Melanocyte of skin (primary cell): ENCODE measurements at places on chromosomes 12 and 14. TPM values are rescaled to one million over a fixed set of nuclear protein-coding genes. Genes with fewer than 3 reads are reported as not detected.

Gene MYH6
- not detected in 2 replicates for total RNA-seq

Gene FAM181A
- not detected in 2 replicates for total RNA-seq

Gene RPL10L
- not detected in 2 replicates for total RNA-seq

Gene SFSWAP
- 26.3 and 29.3 TPM in 2 replicates for total RNA-seq

Gene DCN
- 0.69 and 14.9 TPM in 2 replicates for total RNA-seq

Gene EIF4B
- 469 and 982 TPM in 2 replicates for total RNA-seq

Gene SERPINA3
- total RNA-seq: 0.73 and 1.7 TPM in 2 replicates

Gene LBHD2
- total RNA-seq: not detected in 2 replicates
